ENCODE measurements at places on chromosomes 12 and 14.

GRCh38 chr14:22821193-22822015 is 6.2 kb upstream of the SLC7A7 start:
- no peak for DNase-seq

DNA sequence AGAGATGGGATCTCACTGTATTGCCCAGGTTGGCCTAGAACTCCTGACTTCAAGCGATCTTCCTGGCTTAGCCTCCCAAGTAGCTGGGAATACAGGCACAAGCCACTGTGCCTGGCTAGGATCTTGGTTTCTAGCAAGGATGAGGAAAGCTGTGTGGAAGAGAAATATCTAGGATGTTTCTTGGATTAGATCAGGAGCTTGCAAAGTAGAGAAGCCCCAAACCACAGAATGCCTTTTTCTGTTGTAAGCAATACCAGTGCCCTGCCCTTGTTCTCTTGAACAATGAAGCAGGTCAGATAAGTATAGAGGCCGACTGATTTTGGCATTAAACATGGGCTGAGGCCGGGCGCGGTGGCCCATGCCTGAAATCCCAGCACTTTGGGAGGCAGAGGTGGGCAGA is 44.3 kb upstream of the STRN3 start:
- no peak for DNase-seq

GRCh38 chr12:115023279-115024265 is 339.6 kb upstream of the TBX3 start:
- DNase-seq: no peak

DNA sequence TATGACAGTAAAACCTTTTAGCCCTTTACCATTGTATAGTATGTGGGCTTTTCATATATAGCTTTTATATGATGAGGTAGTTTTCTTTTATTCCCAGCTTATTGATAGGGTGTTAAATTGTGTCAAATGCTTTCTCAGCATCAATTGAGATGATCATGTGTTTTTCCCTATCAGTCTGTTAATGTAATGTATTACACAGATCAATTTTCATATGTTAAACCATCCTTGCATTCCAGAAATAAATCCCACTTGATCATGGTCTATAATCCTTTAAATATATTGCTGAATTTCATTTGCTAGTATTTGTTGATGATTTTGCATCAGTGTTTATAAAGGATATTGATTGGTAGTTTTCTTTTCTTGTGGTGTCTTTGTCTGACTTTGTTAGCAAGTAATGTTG is 603.9 kb downstream of the TRHDE start:
- DNase-seq: no peak

GRCh38 chr12:13523536-13524307 is 327.2 kb downstream of the EMP1 start:
- DNase-seq: no peak

DNA sequence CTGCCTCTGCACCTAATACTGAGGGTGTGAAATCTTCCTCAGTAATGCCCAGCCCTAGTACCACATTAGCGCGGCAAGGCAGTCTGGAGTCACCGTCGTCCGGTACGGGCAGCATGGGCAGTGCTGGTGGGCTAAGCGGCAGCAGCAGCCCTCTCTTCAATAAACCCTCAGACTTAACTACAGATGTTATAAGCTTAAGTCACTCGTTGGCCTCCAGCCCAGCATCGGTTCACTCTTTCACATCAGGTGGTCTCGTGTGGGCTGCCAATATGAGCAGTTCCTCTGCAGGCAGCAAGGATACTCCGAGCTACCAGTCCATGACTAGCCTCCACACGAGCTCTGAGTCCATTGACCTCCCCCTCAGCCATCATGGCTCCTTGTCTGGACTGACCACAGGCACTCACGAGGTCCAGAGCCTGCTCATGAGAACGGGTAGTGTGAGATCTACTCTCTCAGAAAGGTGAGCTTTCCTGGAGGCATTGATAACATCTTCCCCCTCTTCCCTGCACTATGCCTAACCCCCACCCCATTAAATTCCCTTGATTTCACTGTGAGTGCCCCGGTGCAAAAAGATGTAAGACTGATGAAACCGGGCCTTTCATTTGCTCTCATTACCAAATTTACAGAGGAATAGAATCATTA is 291.4 kb downstream of the NAV3 start:
- DNase-seq: no peak

- DNase-seq: no peak
Measured at GRCh38 chr14:61744238-61744637, 18.0 kb upstream of the SNAPC1 start.

GRCh38 chr12:123006977-123007376 is 26.5 kb downstream of the ARL6IP4 start:
- DNase-seq: no peak

- no peak for DNase-seq
Measured at GRCh38 chr14:87896393-87897380, 96.3 kb downstream of the GALC start.

DNA sequence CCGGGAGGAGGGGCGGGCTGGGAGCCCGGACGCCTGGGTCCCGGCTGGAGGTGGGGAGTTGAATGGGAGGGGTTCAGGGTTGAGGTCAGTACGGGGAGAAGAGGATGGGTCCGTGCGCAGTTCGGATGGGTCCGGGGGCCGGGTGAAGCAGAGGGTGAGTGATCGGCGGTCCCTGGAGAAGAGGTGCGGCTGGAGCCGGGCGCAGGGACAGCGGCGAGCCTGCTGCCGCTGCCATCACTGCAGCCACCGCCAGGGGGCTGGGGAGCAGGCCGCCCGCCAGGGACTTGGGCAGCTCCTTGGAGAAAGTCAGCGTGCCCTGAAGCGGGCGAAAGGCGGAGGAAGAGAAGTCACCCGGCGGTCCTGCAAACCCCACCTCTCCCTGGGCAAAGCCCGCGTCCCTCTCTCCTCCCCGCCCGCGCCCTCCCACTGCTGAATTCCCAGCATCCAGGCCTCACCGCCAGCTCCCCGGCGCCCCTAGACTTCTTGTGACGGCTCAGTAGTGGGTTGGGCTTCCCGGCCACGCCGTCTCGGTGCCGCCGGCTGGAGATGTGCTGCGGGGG is 6.0 kb upstream of the GPR84 start:
- peak; percentile 86 for DNase-seq

GRCh38 chr12:29799591-29799990 is 15.8 kb upstream of the TMTC1 start:
- no peak for DNase-seq

GRCh38 chr12:2832550-2833127 is 2.2 kb downstream of the NRIP2 start:
- DNase-seq: no peak

GRCh38 chr14:92880351-92880750 is 42.6 kb upstream of the CHGA start:
- DNase-seq: no peak

GRCh38 chr14:105531088-105531893 is 4.9 kb downstream of the TMEM121 start:
- no peak for DNase-seq

DNA sequence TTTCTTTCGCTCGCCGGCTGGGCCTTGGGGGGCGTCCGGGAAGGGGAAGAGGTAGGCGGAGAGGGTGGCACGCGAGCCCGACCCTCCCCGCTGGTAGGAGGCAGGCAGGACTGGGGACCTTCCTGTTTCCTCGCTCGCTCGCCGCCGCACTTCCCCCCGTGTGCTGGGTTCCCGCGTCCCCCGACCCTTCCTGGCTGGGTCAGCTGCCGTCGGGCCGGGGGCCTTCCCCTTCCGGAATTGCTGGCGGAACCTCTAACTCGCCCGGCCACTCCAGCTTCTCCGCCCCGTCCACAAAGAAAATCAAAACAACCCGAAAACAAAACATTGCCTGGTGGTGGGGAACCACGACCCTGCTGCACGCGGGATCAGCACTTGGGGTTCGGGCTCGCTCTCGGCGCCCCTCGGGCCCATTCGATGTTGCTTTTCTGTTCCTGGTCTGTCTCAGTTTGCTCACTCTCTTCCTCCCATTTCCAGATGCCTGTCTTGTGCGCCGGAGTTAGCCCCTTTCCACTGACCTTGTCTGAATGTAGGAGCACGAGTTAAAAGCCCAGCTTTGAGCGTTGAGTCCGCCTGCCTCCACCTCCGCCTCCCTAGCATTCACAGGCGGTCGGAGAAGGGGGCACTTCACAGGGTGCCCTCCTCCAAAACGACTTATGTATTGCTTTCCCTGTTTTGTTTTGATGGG is 581 bp downstream of the PAPOLA start:
- peak; percentile 21 for DNase-seq

GRCh38 chr12:66549050-66549389 is 129.9 kb downstream of the GRIP1 start:
- no peak for DNase-seq

DNA sequence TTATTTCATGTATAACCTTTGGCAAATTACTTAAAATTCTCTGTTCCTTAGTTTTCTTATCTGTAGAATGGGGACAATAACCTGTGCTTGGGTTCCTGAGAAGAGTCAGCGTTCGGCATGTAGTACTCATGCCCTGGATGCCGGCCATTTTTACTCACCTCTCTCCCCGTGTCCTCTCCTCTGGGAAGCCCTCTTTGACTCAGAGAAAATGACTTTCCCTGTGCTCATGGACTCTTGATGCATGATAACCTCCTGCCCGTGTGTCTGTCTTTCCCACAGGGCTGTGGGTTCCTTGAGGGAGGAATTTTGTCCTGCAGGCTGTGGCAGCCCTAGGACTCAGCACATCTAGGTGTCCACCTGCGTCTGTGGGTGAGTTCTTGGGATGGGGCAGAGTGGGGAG is 5.8 kb upstream of the C1RL start:
- DNase-seq: no peak

GRCh38 chr12:56153678-56154065 is 1.3 kb downstream of the MYL6B start:
- DNase-seq: no peak

- DNase-seq: no peak
Measured at GRCh38 chr14:87437158-87437557, 555.8 kb downstream of the GALC start.

GRCh38 chr14:99870617-99871016 is 77.4 kb downstream of the EML1 start:
- no peak for DNase-seq

DNA sequence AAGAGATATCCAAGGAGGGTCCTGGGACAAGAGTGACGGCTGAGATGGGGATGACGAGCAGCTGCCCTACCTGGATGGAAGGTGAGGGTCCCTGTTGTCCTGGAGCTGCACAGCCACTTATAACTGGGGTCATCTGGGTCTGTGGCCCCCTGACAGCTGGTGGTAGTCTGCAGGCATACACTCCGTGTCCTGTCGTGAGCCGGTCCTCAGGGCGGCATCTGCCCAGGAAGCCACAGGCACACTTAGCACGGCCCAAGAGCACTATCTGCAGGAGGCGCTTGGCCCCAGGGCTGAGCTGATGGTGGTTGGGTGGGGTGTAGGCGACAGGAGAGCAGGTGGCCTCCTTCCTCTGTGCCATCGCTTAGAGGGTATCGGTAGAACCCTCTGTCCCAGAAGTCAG is 248.1 kb downstream of the CACNA1C start:
- DNase-seq: no peak

GRCh38 chr14:30295980-30296379 is 263.0 kb upstream of the G2E3 start:
- DNase-seq: no peak

- DNase-seq: no peak
Measured at GRCh38 chr12:116735951-116736599, 1.8 kb downstream of the SPRING1 start.

GRCh38 chr14:57232006-57232405 is 36.7 kb downstream of the EXOC5 start:
- DNase-seq: no peak

DNA sequence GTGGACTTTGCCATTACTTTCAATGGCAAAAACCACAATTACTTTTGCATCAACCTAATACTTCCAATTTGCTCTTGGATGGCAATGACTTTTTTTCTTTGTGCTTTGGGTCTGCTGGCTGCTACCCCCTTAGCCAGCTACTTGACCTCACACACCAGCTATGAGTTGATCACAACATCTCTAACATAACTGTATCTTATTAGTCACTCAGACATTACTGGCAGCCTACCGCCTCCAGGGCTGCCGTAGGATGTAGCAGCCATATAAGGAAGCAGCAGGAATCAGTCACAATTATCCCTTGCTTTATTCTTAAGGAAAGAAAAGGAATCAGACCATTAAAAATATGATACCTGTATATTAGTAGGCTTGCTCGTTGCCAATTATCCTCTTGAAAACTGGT is 260.5 kb downstream of the ADAMTS20 start:
- DNase-seq: no peak

DNA sequence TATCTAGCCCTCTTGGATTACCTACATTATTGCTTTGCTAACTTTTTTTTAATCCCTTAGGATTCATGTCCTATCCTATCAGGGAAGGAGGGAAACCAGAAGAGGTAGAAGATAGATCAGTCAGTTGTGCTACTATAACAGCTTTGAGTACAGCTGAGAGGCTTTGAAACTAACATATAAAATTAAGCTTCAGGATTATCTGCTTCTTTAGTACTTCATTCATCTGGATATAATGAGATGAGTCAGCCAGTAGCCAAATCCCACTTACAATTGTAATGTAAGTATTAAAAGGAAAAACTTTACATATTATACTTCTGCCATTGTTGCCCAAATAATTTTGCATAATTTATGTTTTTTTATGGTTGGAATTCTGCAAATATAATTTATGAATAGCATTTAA is 33.4 kb upstream of the ANO6 start:
- no peak for DNase-seq

DNA sequence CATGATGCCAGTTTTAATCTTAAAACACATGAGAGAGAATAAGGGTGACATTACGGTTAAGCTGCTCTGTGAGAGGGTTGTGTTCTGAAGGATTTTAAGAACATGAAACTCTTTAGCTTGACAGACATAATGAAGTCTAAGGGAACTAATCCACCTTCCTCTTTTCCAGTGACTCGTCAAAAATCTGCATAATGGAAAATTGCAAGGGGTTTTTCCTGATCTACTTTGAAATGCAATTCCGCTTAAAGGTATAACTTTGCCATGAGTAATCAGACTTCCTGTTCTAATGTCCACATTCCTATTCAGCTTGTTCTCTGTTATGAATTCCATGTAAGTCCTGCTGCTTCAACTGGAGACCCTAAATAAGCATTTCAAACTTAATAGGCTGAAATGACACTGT is at the start of gene ZNF705A:
Gene ZNF705A (plus strand): TSS at position 171 of the 400 bp plus-strand sequence. CDS start 15,611 bp downstream, outside the sequence.
- no peak for DNase-seq

- DNase-seq: no peak
Measured at GRCh38 chr14:106586098-106586704, 1059.8 kb downstream of the TMEM121 start.

GRCh38 chr12:60240891-60241290 is 645.1 kb downstream of the SLC16A7 start:
- DNase-seq: no peak

GRCh38 chr14:87529081-87529480 is 463.9 kb downstream of the GALC start:
- DNase-seq: no peak

Measured in uterus (tissue), 4 donors.